GM03348 (cell line): ENCODE measurements at places on chromosomes 7 and 10.

GRCh38 chr10:89203237-89203636 lies 3.9 kb downstream of the CH25H start:
- peak; percentile 22 for DNase-seq

DNA sequence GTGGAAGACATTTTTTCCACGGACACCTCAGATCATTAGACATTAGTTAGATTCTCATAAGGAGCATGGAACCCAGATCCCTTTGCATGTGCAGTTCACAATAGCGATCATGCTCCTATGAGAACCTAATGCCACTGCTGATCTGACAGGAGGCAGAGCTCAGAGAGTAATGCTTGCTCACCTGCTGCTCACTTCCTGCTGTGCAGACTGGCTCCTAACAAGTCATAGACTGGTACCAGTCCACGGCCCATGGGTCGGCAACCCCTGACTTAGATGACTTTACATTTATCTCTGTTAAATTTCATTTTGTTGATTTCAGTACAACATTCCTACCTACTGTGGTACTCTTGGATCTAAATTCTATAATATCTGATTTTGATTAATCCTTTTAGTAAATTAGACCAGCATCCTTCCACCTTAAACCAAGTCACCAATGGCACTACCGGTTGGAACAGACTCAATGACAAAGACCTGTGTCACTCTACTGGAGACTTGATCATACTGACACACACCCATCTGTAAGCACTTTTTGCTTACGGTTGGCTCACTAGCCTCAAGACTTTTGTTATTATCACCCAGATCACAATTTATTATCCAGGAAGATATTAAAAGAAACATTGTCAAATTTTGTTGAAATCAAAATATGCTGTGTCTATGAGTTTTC lies 8.0 kb upstream of the CCDC71L start:
- no peak for DNase-seq

GRCh38 chr7:83178796-83179195 lies 16.1 kb upstream of the PCLO start:
- DNase-seq, result no peak

DNA sequence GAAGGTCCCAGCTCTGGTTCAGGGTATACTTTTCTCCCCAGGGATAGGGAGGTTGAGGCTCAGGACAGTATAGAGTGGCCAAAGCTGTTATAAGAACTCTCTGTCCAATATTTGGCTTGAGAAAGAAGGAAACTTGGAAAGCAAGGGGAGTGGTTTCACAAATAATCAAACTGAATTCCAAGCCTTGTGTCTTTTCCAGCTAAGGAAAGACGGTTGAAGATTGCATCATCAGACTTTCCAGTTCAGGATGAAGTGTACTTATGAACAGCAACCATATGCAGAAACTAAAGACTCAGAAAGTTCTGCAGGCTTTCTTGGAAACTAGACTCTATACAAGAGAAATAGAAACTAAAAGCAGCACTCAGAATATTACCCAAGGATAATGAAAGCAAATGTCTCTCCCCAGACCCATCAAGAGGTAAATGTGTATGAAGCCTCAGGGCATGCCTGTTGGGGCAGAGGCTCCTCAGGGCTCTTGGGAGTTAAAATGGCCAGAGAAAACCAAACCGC lies 46.4 kb downstream of the RAMP3 start:
- peak; percentile 75 for DNase-seq

DNA sequence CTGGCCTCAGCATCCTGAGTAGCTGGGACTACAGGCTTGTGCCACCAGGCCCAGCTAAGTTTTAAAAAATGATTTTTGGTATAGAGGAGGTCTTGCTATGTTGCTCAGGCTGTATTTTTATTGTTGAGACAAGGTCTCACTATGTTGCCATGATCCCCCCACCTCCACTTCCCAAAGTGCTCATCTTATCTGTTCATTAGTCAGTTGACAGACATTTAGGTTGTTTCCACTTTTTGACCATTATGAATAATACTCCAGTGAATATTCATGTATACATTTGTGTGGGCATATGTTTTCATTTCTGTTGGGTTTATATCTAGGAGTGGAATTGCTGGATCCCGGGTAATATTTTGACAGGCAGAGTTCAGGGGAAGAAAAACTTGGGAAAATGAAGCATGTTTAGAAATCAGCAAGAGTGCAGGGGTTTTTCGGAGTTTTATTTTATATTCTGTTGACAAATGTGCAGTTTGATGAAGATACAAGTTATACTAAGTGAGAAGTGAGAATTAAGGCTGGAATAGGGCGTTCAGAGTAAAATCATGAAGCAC lies 2.7 kb upstream of the SCD start:
- no peak for DNase-seq

DNA sequence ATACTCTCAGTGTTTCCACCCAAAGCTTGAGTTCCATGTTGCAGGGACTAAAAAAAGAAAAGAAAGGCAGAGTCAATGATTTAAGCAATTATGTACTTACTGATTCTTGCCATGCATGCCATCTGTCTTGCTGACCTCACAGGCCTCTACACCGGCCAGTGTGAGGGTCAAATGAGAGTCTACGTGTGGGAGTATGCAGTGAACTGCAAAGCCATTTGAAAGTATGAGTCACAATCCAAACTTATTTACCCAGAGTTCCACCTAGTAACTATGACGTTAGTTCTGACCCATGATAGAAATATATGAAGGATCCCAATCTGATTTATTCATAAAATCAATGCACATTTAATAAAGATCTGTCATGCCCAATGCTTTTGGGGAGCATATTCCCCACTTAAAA lies 26.5 kb downstream of the PDE1C start:
- DNase-seq, result peak; percentile 26

DNA sequence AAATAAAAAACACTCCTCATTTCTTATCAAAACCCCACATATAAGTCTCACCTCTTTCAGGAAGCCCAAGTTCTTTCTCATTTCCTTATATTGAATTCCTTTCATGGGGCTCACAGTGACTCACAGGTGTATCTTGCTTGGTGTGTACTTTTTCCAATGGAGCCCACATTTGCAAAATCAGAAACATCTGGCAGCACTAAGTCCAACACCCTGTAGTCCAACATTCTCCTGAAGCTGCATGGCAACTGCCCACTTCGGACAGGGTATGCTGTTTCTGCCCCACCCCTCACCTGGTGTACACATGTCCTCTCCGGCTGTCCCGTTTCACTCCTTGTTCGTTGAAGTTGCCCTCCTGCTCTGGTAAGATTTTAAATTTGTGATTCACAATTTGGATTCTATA lies 544.1 kb downstream of the SORCS3 start:
- no peak for DNase-seq

DNA sequence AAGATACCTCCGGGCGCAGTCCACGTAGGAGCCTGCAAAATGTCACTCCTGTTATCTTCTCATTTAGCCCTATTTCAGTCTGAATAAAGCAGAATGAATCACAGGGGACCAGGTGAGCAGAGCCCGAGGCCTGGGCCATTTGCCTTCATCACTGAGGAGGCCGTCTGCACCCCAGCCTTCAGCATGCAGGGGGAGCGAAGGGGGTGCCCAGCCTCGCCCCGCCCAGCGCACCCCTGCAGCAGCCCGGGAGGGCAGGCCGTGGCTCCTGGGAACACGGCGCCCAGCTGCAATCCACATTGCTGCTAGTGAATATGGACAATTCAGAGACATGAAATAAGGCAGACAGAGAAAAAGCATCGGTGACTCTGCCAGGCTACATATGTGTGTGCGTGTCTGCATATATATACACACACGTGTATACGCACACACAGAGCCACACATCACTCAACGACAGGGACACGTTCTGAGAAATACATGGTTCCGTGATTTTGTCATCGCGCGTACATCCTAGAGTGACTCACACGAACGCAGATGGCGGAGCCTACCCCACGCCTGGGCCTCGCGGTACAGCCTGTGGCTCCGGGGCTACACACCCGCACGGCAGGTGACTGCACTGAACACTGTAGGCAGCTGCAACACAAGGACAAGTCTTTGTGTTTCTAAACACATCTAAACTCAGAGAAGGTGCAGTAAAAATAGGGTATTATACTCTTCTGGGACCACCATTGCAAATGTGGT lies 15.2 kb upstream of the ELFN1 start:
- no peak for DNase-seq

GRCh38 chr7:158771-159170 lies 33.6 kb upstream of the FAM20C start:
- DNase-seq, result no peak

DNA sequence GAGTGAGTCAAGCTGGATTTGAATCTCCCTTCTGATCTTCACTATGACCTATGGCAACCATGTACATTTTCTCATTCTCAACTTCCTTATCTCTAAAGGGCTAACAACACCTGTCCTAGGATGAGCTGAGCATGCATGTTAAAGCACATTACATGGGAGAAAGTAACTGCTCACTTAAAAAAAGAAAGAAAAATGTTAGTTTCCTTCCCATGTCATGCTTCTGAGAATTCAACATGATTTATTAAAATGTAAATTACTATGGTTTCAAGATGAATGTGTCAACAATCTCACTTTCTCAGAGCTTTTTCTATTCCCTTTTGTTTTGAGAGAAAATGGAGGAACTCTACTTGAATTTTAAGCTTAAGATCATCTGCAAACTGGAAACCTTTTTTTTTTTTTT lies 295.3 kb downstream of the SKIDA1 start:
- no peak for DNase-seq

GRCh38 chr7:157616426-157616825 lies 279.6 kb downstream of the DNAJB6 start:
- DNase-seq, result no peak

- no peak for DNase-seq
Observed at GRCh38 chr10:68103261-68103878, 5.9 kb upstream of the MYPN start.

GRCh38 chr7:135217645-135218509 lies 6.6 kb upstream of the WDR91 start:
- no peak for DNase-seq

DNA sequence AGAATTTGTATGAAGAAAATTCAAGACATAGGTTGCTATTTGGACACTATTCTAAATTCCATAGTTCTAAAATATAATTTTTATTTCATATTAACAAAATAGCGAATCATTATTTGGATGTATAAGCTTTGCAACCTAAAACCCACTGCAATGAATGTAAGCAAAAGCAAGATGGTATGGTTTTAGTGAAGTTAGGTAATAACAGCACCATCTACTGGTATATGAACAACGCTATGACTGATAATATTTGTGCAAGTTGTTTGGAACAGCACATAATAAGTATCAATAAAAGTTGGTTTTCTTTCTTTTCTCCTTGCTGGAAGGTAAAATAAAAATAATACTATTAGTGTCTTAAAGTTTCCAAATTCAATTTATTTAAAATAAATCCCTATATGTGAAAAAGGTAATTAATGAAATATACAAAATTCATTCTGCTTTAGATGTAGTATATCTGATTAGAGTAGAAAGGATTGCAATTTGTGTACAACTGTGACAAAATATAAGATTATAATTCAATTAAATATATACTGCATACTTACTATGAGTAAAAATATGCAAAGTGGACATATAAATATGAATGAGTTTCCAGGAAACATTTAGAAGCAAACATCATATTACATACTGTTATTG lies 79.0 kb upstream of the LSM8 start:
- DNase-seq, result peak; percentile 19

DNA sequence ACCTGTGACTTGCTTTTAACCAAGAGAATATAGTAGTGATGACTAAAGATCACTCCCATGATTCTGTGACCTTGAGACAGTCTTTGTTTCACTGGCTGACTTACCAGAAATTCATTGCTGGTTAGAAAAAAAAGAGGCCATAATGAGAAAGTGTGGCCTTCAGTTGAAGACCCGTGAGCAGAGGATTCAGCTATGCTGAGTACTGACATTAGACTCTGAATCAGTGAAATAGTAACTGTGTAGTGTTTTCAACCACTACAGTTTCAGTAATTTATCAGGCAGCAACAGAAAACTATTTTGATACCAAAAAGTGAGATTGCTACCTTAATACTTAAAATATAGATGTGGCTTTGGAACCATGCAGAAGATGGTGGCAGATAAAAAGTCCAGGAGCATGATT lies 298.0 kb upstream of the KCND2 start:
- no peak for DNase-seq

- no peak for DNase-seq
Observed at GRCh38 chr10:59698326-59698725, 11.3 kb downstream of the SLC16A9 start.

DNA sequence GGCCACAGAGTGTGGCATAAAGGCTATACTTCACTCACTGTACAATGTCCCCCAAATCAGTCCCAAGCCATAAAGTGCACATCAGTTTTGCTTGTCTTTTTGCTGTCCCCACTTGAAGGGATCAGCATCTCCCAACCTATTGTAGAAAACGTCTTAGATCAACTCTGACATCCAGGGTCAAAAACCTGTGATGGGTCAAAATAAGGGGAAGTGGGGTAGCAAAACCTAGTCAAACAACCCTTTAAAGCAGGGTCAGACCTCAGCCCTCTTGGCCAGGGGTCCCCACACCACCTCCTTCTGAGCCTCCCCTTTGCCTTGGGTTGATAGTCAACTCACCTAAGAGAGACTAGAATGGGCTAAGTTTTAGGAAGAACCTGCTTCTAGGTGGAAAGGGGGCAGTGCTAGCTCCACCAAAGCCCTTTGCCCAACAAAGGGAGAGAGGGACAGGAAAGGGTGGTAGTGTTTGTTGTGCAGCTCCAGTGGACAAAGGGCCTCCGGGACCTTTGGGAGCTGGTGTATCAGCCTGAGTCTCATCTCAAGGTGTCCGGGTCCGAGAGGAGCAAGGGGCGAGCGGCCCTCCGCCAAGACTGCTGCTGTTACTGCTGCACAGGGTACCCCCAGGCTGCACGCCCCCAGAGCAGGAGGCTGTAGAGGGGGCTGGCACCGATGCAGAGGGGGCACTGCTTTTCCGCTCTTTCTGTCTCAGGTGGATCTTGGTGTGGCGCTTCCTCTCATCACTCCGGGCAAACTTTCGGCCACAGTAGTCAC lies 3.3 kb downstream of the EGR2 start:
- no peak for DNase-seq

DNA sequence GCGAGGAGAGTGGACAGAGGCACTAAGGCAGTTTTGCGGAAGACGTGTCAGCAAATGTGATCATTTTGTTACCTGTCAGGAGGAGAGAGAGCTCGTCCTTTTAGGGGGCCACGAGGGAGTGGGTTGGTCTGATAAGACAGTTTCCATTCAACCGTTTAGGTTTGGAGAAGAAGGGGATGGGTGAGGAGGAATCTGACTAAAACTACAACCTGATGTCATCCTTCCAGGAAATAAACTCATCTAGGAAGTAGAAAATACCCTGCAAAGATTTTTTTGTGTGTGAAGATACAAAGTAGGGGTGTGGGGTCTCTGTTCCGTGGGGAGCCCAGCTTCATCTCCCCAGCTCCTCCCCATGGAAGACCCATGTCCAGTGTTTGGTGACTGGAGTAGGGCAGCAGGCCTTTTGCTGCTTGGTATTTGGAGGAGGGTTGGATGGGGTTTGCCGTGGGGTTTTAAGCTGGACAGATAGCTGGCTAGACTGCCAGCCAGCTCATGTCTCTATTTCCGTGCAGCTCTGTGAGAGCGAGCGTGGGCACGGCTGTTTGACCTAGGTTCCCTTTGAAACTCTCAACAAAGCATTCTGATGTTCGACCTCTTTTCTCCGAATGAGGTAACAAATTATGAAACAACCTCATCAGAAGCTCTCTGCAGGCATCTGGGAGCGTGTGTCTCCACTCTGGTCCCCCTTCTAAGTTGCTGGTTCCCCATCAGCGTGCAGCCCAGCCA lies 136.0 kb upstream of the TCF7L2 start:
- DNase-seq, result no peak
